Stimulated activated CD8-positive, alpha-beta memory T cell treated with anti-CD3 and anti-CD28 coated beads, Interleukin-4, amount 100 ng/mL, for 4 hours (primary cell): ENCODE measurements at places on chromosomes 5 and 9.

- no peak for DNase-seq
Measured at GRCh38 chr9:82581516-82581915, 481.4 kb downstream of the RASEF start.

- DNase-seq, result no peak
Measured at GRCh38 chr9:78806492-78807160, 509.7 kb downstream of the PSAT1 start.

DNA sequence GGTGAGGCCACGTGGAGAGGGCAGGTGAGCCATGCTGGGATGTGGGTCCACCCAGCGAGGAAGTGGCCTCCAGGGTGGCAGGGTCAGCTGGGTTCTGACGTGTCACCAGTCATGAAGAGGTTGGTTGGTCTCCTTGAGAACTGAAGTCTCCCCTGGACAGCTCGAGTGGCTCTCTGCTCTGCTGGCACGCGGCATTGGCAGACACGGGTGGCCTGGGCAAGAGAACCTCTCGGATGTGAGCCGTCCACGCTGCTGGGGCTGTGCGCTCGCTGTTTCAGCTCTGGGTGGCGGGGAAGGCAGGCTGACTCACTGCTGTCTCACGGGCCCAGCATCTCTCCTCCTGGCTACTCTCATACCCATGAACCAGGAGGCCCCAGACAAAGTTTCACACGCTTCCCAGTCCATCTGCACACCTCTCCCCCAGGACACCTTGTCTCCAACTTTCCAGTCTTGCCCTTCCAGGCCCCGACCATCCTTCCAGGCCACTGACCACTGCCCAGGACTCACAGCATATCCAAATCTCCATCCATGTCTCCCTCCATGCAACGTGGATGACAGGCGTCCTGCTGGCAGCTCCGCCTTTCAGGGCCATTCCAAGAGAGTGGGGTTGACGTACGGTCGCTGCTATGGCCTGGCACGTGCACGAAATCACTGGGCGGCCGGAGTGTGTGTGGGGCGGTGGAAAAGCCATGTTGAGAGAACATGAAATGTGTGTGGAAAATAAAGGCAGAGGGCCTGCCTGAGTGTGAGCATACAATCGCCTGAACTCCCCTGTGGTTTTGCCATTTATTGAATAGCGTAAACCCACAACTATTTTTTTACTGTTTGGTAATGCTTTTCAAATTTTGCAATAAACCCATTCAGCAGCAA is 145.0 kb upstream of the COL5A1 start:
- no peak for DNase-seq

DNA sequence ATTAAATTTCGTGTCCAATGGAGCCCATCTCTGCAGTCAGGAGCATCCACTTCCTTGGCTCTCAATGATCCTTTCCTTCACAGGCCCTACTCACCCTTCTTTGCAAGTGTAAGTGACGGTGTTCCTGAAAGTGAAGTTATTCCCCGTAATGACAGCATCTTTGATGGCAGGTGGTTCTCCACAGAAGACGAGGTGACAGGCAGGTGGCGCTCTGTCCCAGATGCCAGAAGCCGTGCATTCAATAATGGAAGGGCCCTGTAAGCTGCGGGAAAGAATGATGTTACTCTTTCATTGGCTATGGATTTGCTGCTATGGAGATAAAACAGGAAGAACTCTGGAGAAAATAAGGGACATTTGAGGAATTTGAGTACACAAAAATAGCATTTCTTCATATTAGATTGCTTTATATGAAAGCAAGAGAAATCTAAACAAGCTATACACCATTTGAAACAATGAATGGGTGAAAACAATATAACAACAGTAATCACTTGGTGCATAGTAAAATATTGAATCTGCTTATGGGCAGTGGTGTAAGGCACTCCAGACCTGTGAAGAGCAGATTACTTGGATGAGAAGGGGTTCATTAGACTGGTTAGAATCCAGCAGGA is 89.9 kb upstream of the TXNDC8 start:
- no peak for DNase-seq
